OCI-M1 (cell line): ENCODE measurements at places on chromosomes 7 and 10.

DNA sequence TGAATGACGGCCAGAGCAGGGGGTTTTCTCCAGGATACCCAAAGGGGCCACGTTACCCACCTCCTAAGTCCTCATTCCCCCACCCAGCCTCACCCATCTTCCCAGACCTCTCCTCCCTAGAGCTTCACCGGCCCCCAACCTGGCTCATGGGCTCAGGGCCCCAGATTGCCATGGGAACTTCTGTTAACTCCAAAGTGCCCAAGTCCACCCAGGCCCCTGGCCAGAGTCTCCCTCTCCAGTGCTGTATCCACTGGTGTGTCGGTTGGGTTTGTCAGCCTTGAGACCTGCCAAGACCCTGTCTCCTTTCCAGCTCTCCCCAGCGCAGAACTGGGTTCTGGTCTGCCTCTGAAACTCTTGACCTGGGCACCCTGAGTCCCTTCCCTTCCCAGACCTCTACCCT lies 37.1 kb upstream of the ZMIZ2 start:
- no peak for DNase-seq

- DNase-seq: no peak
These were observed 133.4 kb downstream of the CUL2 start for GRCh38 chr10:34956756-34957155.

DNA sequence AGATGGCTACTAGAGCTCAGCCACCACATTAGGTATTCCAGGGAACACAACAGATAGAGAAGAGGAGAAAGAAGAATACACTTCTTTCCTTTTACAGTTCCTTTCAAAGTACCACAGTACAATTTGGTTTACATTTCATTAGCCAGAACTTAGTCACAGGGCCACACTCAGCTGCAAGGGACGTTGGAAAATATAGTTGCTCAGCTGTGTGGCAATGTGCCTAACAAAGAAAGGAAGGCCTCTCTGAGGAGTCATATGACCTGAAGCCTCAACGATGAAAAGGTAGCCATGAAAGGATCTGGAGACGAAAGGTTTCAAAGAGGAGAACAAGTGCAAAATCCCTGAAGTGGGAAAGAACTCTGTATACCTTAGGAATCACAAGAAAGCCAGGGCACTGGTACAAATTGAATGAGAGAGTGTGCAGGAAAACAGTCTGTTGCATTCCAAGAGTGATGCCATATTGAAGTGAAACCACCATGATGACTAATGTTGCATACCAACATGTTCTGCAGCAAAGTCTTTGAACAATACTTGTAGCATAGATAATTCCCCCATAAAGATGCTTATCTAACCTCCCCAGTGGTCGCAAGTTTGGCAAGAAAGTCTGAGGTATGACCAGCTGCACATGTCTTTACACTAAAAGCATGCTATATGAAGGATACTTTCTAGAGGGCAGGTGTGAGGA lies 278.9 kb downstream of the HPSE2 start:
- no peak for DNase-seq

GRCh38 chr10:79628083-79628482 lies 17.3 kb downstream of the SFTPA1 start:
- DNase-seq: no peak

DNA sequence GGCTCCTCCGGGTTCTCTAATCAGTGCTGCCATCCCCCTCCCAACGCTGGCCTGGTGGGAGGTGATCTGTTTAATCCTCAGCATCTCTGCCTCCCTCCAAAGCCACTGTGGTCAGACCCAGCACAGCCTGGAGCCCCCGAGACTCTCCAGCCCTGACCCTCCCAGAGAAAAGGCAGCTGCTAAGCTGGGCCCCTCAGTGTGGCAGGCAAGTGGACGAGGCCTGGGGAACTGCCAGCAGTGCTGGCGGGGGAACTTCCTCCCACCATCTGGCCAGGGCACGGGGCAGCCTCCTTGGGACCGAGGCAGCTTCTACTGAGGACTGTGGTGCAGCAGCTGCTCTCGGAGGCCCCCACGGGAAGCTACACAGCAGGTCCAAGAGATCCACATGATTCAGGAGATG lies 51.1 kb downstream of the DPYSL4 start:
- DNase-seq: no peak

GRCh38 chr10:52488606-52489485 lies 174.8 kb downstream of the DKK1 start:
- DNase-seq: peak; percentile 74

GRCh38 chr7:107564553-107565298 lies 955 bp downstream of the DUS4L start:
- DNase-seq: no peak

- no peak for DNase-seq
These were observed 115.5 kb upstream of the STK17A start for GRCh38 chr7:43467406-43467805.

DNA sequence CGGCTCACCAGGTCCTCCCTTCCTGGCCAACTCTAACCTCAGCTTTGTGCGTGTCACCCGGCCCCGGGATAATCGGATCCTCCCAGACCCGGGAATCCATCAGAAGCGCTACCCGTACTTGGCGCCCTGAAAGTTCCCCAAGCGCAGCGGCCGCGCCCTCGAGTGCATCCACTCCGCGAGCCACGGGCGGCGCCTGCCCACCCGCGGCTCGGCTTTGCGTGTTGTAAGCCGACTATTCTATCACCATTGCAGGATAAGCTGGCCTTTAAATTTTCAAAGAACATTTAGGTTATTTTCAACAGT lies 35.7 kb upstream of the EBLN1 start:
- DNase-seq: no peak

GRCh38 chr7:30886608-30887011 lies 25.0 kb upstream of the AQP1 start:
- DNase-seq: no peak

- no peak for DNase-seq
These were observed 215.5 kb downstream of the LRMDA start for GRCh38 chr10:75646916-75647315.

GRCh38 chr10:116272440-116273283 lies at the start of gene GFRA1:
Gene GFRA1 (minus strand): TSS chr10:116273206. CDS start chr10:116272029, 1,177 bp downstream.
- DNase-seq: no peak

- DNase-seq: no peak
These were observed 34.6 kb downstream of the PSMC2 start for GRCh38 chr7:103382032-103382402.

DNA sequence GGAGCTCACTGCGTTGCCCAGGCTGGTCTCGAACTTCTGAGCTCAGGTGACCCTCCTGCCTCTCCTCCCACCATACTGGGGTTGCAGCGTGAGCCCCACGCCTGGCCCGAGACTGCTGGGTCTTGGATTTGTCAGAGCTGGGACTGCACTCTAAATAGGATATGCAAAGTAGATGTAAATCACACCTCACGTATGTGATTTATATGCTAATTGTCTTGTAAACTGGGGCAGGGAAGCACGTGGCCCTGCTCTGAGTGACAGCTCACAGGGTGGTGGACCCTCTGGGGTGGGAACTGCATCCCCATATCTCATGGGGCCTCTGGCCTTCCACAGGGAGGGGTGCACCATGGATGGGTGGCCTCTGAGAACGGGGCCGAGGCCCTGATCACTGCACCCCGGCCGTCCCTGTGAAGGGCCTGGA lies 34.1 kb downstream of the GET4 start:
- no peak for DNase-seq

- peak; percentile 50 for DNase-seq
These were observed 32.2 kb downstream of the FOXL3 start for GRCh38 chr7:322111-322671.

DNA sequence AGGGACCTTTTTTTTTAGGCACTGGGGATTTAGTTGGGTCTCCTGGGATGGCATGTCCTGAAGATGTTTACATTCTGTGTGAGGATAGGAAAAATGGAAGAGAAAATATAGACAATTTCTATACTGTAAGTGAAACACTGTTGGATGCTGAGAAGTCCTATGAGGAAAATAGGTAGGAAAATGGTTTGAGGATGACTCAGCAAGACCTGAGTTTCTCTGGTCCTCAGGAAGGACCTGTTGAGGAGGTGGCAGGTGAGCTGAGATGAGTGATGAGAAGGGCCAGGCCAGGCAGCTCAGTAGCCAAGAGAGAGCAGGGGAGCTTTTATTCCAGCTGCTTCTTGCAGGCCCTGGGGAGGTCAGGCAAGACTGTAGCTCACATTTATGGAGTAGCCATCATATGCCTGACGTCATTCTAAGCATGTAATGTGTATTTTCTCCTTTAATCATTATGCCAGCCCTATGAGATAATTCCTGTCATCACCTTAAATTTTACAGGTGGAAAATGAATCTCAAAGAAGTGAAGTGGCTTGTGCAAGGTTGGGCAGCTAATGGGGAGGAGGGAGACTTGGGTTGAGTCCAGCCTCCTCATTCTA lies 19.1 kb upstream of the LRRC18 start:
- no peak for DNase-seq

- peak; percentile 82 for DNase-seq
These were observed 124.4 kb downstream of the PON1 start for GRCh38 chr7:95199779-95200558.

DNA sequence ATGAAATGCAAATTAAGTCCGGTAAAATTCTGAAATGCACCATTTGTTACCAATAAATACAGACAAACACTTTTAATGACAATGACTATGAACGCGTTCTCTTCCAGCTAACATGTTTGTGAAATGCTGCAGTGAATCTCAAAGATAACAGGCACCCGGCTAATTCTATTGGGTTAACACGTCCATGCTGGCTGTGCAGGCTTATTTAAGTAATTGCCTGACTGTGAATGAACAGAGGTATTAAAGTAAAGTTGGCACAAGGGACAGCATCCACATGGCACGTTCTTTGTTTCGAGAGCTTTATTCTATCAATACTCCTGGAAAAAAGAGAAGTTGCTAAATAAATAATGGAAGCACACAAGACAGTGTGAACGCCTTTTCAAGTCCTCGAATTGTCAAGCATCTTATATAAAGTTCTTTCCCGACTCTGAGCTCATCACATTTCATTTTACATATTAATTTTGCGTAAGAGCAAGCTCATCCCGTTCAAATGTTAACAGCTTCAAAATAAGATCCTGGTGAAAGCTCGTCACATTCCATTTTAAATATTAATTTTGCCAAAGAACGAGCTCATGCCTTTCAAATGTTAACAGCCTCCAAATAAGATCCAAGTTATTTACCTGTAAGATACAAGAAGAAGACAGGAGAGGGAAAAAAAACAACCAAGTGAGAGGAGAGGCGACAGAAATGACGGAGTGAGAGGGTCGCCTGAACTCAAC lies 111.3 kb upstream of the RHEB start:
- DNase-seq: peak; percentile 29

GRCh38 chr7:98234429-98235147 lies 17.4 kb downstream of the TECPR1 start:
- DNase-seq: no peak

GRCh38 chr10:74863551-74863950 lies 37.2 kb downstream of the KAT6B start:
- peak; percentile 59 for DNase-seq

GRCh38 chr7:958221-959200 lies 4.0 kb upstream of the ADAP1 start:
- no peak for DNase-seq

DNA sequence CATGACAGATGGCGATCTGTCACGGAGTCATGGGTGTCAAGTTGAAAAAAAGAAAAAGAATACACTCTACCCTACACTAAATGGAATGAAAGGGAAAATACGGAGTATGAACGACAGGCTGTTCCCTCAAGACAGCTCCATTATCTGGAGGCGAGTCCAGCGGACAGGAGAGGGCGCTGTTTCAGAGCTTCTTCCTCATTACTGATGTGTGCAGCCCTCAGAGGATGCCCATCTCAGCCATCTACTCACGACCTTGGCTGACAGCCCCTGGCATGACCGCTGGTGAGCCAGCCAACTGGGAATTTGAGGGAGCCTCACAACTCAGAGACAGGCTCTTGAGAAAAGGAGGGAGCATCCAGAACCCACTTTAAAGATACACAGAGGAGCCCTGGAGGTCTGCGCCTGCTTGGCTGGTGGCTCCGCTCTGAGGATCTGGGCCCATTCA lies 49.6 kb upstream of the SMNDC1 start:
- DNase-seq: peak; percentile 91

DNA sequence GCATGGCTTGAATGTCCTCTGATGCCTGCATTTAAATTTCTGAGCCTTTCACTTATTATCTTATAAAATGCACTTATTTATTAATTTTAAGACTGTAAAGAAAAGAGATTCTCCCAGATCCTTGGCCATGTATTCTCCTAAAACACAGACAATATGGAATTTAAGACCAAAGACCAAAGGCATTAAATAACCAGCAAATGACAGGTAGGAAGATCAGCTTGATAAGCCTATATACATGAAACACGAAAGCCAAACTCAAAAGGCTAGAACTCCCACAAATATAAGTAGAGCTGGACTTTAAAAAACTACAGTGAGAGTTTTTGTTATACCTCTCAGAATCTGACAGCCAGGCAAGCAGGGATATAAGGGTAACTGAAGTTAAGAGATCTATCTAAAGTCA lies 5.1 kb downstream of the ANXA11 start:
- DNase-seq: no peak

DNA sequence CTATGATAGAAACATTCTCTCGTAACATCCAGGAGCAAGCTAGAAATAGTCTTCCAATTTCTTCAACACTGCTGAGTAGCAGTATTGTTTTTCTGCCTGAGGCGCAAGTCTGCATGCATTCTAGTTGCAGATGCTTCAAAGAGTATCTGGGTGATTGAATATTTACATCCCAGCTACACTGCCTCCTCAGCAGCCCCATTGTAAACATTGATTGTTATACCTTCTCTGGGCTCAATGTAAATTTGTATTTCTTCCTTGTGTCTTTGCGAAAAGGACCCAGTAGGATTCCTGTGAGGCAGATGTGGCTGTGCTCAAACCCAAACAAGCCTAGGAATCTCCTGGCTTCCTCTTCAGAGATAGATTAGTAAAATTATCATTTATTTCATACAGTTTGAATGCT lies 320.7 kb downstream of the CDC14C start:
- no peak for DNase-seq

DNA sequence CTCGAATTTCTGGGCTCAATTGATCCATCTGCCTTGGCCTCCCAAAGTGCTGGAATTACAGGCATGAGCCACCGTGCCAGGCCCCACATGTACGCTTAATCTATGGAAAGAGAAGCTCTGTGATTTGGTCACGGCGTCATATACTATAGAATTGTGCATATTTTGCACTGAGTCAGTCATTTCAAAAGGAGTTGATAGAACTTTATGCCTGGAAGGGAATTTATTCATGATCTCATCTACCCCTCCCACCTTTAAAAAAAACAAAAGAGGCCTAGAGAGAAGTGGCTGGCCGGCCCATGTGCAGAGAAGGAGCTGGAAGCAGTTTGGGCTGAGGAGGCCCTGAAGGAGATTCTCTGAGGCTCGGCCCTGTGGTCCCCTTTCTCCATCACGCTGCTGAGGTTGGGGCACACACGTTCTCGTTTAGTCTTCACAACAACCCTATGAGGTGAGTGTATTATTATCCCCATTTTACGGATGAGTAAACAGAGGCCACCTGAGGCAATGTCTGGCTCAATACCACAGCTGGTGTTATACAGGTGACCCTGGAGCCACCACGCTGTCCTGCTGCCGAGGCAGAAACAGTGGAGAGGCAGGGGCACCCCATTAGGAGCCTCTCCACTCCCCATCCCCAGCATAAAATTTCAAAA lies 47.2 kb upstream of the ZRANB1 start:
- DNase-seq: no peak

- no peak for DNase-seq
These were observed 86.4 kb downstream of the TAX1BP1 start for GRCh38 chr7:27826357-27826756.

- DNase-seq: peak; percentile 82
These were observed 411.5 kb upstream of the ZMIZ1 start for GRCh38 chr10:78657163-78657861.
